Activated T-helper 1 cell treated with anti-CD3 and anti-CD28 coated beads, Interleukin-2, amount 50 U/mL, for 16 hours (primary cell): ENCODE measurements at places on chromosomes 1 and 21.

GRCh38 chr1:93707956-93708355 is 26.3 kb upstream of the BCAR3 start:
- DNase-seq, result no peak

DNA sequence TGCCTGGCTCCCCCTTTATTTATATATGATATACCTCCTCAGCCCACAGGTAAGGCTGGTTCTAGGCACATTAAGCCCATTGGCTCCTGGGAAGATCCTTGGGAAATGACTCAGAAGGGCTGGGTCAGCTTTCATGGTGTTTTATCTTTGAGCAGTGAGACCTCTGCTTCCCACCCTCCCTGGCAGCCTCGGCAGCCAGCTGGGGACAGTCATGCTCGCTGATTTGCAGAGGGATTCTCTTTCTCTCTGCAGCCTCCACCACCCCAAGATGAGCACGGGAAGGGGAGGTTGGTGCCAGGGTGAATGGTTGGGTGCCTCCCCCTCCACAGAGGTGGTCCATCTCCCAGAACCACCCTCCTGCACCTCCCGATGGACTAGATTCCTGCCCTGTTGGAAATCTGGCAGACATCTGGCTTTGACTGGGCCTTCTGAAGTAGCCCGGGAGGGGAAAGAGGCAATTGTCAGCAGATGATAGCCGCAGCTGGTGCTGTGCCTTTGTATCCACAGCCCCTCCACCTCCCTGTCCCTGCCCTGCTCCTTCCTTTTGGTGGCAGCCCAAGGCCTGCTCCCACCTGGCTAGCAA is 24.6 kb downstream of the IER5 start:
- DNase-seq, result no peak

DNA sequence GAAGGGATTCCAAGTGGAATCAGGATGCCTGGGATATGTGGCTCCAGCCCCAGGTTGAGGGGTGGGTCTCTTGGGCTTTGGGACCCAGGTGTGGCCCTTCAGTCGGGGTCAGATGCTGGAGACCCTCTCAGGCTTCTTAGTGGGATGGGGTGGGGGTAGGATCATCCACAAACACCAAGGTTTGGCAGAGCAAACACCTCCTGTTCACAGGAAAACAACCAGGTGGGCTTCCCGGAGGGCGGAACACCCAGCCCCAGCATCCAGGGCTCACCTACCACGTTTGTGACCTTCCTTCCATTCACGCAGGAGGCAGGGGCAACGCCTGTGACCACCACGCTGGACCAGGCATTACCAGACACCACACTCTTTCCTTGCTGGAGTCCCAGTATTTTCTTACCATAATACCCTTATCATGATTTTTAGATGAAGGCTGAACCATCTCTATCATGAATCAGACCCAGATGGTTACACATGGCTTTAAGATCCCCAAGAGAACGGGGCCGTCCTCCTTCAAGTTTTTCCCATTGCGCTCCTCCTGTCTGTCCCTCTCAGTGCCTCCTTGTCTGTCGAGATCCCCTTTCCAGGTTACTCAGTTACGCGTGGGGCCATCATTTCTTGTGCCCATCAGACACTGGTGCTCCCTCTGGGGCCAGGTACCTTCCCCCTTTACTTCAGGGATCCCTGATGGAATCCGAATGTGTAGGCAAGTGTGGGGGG is 428.2 kb downstream of the NPHP4 start:
- no peak for DNase-seq

DNA sequence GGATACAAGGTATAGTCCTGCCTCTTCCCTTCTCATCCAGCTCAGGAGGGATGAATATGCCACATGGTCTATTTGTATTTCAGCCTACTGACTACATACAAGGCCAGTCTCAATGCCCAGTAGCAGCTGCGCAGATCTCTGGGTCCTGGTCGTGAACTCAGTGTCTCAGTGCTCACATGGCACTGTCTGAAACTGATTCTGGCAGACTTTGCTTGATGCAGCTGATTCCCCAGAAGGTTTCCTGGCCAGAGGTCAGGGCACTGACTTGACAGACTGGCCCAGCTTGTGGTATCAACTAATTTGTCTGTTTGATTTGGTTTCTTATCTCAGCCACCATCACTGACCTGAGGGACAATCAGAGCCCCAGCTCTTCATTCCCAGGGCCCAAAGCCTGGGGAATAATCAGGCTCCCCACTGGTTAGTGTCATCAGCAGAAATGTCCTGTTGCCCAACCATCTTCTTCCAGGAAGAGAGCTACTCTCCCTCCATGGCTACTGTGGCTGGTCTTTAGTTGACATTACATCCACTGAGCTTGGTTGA is 7.5 kb upstream of the SPRR4 start:
- DNase-seq, result no peak

GRCh38 chr1:39238476-39238875 is 34.0 kb downstream of the MACF1 start:
- no peak for DNase-seq

DNA sequence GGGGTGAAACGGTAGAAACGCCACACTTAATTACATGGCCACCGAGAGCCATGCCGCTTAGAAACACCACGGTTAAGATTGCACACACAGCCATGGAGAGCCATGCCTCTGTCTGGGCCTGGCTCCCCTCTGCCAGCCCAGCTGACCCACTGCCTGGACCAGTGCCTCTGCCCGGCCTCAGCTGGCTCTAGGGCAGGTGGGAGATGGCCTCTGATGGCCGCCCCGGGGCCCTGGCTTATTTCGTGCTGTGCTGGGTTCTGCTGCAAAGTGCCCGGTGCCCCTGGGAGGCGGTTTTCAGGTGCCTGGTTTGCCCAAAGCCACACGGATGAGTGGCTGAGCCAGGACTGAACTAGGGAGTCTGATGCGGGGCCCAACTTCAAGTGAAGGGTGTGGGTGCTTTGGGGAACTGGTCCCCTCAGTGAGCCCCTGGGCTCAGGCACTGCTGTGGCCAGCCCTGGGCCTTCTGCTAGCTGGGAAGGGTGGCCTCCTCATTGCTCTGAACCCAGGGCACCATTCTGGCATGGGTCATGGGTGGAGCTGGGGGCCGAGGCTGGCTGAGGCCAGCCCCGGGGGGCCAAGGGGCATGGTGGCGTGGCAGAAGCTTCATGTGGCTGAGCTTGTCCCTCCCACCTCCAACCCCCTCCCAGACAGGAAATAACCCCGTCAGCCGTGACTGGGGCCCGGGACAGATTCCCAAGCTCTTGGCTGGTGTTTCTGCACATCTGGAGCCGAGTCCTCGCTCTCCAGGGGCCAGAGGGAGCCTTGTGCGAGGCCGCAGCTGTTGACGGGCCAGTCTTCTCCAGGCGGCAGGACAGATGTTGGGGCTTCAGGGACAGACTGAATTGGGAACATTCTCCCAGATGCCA is 1.9 kb upstream of the GPR153 start:
- no peak for DNase-seq

DNA sequence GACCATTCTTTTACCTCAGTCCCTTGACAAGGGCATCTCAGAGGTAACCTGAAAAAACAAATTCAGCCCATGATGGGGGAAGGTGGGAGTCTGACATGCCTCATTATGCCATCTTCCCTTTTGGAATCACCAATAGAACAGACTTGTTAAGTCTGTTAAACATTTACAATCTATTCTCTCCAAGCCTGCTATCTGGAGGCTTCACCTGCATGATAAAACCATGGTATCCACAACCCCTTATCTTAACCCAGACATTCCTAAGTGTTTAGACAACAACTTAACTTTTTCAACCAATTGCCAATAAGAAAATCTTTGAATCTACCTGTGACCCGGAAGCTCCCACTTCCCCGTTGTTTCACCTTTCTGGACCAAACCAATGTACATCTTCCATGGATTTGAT is 233.0 kb upstream of the CACYBP start:
- DNase-seq, result no peak

DNA sequence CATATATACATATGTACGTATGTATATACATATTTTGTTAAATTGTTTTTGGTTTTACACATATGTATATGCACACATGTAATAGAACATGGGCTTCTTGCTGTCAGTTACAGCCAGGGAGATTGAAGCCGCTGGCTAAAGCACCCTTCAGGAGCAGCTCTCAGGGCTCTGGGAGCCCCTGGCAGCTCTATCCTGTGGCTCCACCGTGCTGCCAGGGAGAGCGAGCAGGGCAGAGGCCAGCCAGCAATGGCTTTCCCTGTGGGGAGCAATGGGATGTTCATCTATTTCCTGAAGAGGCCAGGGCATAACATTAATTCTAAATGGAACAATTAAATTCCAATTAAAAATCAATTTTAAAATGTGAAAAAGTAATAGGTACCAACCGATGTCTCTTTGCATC is 102.9 kb downstream of the PSMG1 start:
- DNase-seq, result no peak
